ENCODE measurements at places on chromosomes 13 and 19.

DNA sequence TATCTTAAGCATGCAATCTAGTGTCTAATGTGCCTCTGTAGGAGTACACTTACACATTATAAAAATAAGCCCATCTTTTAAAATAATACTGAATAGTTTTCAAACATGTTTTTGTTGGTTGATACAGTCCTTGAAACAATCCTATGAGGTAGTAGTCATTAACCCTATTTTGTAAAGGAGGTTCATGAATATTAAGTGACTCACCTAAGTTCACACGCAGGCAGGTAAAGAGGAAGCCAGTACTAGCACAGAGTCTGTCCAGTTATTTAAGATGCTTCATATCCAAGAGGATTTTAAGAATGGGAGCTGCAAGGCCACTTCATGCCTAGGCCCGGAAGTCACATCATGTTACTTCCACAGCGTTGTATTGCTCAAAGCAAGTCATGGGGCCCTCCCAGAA, 121.0 kb upstream of the MAB21L1 start:
- DNase-seq: no peak

GRCh38 chr13:44374348-44374712, 706 bp downstream of the SERP2 start:
- DNase-seq: no peak

- DNase-seq: no peak
Measured at GRCh38 chr13:23544668-23545067, 25.5 kb upstream of the TNFRSF19 start.

GRCh38 chr19:53094754-53095575, 8.3 kb downstream of the ZNF160 start:
- DNase-seq: no peak

DNA sequence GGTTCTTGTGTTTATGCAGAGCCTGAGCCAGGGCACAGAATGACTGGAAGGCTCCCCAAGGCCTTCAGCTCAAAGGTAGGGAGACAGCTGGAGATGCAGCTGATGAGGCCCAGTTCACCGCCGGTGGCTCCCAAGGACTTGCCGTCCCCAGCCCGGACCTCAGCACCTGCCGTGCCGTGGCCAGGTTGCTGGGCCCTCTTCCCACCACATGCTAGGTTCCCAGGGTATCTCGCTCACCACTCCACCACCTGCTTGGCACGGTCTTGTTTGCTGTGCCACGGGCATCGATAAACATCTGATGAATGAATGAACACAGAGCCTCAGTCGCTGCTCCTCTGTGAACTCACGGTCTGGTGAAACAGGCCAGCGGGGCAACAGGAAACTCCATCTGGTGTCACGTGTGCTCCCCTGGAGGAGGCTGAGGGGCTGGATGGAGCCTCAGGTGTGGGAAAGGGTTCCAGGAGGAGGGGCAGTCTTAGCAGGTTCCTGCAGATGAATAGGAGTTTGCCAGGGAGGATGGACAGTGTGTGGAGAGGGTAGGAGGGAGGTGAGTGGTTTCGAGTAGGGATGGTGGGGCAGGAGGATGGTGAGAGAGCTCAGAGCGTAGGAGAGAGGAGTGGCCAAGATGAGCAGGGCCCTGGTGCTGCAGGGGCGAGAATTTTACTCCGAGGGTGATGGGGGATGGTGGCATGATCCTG, 3.6 kb upstream of the KLK14 start:
- no peak for DNase-seq

GRCh38 chr13:43107780-43108179, 84.4 kb downstream of the DNAJC15 start:
- no peak for DNase-seq

DNA sequence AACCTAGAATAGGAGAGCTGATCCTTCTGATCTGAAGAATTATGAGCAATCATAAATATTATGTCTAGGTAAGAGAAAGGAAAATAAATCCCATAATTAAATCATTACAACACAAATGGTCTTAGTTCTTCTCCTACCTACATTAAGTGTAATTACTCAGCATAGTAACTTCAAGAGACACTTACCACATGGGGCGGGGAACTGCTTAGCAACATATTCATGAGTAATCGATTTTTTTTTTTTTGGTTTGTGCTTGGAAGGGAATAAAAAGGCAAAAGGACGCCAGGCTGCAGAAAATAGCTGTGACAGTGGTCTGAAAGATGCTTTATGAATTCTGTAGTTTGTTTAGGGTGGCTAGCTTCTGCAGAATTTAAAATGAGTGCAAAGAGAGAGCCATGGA, 103.3 kb upstream of the HTR2A start:
- no peak for DNase-seq

DNA sequence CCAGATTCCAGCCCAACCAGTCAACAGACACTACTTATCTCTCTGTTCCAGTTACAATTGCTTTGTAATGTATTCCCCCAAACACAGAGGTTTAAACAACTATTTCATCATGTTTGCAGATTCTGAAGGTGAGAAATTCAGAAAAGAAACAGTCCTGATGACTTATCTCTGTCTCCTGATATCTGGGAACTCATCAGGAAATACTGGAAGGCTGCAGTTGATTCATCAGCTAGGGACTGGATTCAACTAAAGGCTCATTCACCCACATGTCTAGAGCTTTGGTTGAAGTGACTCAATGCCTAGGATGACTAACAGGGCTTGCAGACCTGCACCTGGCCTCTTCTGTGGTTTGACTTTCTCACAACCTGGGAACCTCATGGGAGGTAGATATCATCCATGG, 56.6 kb upstream of the GPC6 start:
- DNase-seq: peak; percentile 3

DNA sequence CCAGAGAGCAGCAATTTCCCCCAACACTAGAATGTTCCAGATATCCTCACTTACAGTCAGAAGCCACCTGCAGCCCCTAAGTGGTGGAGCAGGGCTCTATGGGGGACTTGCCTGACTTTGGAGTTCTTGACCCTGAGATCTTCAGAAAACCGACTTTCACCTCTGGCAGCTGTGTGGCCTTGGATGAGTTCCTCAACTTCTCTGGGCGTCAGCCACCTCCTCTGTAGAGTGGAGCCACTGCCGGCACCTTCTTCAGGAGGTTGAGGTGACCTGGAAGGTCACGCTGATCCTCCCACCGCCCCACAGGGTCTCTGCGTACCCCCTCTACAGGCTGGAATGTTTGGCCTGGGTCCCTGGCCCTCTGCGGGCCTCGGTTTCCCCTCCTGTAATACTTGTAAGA, 7.1 kb upstream of the FUT5 start:
- DNase-seq: no peak

DNA sequence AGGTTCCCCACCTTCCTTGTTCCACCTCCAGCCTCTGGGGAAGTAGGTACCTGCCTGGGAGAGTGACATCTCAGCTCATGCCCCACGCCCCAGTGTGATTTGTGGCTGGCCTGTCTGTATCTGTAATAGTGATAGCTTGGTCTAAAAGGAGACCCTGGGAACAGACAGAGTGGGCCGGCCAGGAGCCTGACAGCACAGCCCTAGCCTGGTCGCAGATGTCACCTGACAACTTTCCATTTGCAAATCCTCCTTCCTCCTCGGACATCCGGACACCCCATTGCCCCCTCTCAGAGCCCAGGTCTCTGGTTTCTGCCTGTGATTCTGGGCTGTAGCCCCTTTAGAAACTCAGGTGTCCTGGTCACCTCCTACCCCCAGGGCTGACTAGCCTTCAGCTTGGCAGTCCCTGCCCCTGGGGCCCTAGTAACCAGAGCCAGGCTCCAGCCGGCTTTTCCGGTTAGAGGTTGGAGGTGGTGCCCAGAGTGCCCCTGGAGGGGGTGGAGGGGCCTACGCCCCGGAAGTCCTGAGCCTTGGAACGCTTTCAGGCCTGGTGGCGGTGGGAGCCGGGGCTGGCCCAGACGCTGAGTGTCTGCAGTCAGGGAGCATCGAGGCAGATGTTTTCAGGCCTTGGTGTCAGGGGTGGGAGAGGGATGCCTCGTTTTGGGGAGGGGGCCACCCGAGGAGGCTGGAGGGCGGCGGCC, 6.5 kb downstream of the LRRC8E start:
- no peak for DNase-seq

Measured in stimulated activated CD4-positive, alpha-beta T cell treated with anti-CD3 and anti-CD28 coated beads, Interleukin-1b, Interleukin-23, amount 100 ng/mL, for 48 hours (primary cell).